Breast epithelium (tissue), 4 donors: ENCODE measurements at places on chromosomes 16 and 17. TPM values are rescaled to one million over a fixed set of nuclear protein-coding genes. Genes with fewer than 3 reads are reported as not detected.
A peak's percentile ranks its signal among the peaks of the same experiment; 100 is the strongest.

PERCC1 gene
- total RNA-seq = not detected

DNAJA3 gene
- 32.6 TPM for total RNA-seq

UTS2R gene
- not detected for total RNA-seq

DNA sequence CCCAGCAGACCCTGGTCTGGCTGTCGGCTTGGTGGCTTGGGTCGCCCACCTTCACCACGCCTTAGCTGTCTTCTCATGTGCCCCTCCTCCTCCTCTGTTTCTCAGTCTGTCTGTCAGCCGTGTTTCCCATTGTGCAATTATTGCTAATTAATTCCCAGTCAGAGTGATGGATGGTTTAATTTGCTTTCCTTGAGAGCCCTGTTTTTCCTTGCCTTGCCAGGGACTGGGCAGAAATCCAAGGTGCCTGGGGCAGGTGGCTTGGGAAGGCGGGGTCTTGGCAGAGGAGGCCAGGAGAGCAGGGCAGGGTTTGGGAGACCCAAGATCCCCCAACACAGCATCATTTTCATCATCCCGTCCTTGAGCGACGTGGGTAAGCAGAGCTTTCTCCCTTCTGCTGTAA, 21.3 kb downstream of the NECAB2 start:
- no peak overlapping the region for H3K27ac ChIP-seq
- no peaks in the 10 kb centered on the region for H3K27me3 ChIP-seq
- DNase-seq = no peak
- no peaks in the 10 kb centered on the region for H3K36me3 ChIP-seq
- H3K4me3 ChIP-seq = no peak overlapping the region

DNA sequence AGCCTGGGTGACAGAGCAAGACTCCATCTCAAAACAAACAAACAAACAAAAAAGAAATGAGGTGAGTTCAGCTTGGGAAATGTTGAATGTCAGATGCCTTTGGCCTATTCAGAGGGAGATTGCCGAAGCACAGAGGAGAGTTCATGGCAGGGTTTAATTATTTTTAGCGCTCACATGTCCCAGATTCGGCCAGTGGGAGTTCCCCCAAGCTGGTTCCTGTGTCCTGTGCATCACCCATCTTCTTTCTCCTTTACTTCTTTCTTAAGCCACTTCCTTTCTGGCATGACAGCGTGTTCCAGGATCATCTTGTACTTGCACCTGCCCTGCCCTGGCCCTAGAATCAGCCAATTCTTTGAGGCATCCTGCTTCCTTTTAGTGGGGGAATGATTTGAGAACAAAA, 9.2 kb downstream of the MPV17L start:
- no peaks in the 10 kb centered on the region for H3K36me3 ChIP-seq
- no peaks in the 10 kb centered on the region for H3K27me3 ChIP-seq
- no peaks in the 10 kb centered on the region for H3K4me1 ChIP-seq
- H3K4me3 ChIP-seq = no peak overlapping the region
- DNase-seq = no peak

- no peak overlapping the region for H3K4me3 ChIP-seq
- H3K27me3 ChIP-seq = no peaks in the 10 kb centered on the region
- DNase-seq = no peak
These were observed 4.9 kb downstream of the KRT27 start for GRCh38 chr17:40777459-40777858.

CDH5 gene
- 19.2 TPM for total RNA-seq

GRCh38 chr17:46776298-46777005, 42.0 kb downstream of the WNT3 start:
- no peak overlapping the region for H3K4me3 ChIP-seq
- no peaks in the 10 kb centered on the region for H3K36me3 ChIP-seq
- no peaks in the 10 kb centered on the region for H3K27me3 ChIP-seq
- H3K27ac ChIP-seq = no peak overlapping the region
- no peaks in the 10 kb centered on the region for H3K4me1 ChIP-seq

- H3K4me3 ChIP-seq = no peak overlapping the region
- no peaks in the 10 kb centered on the region for H3K36me3 ChIP-seq
- H3K27ac ChIP-seq = no peak overlapping the region
- DNase-seq = no peak
These were observed 9.5 kb downstream of the IGSF6 start for GRCh38 chr16:21642861-21643260.

SLC5A11 gene
- total RNA-seq = 0.16 TPM

DNA sequence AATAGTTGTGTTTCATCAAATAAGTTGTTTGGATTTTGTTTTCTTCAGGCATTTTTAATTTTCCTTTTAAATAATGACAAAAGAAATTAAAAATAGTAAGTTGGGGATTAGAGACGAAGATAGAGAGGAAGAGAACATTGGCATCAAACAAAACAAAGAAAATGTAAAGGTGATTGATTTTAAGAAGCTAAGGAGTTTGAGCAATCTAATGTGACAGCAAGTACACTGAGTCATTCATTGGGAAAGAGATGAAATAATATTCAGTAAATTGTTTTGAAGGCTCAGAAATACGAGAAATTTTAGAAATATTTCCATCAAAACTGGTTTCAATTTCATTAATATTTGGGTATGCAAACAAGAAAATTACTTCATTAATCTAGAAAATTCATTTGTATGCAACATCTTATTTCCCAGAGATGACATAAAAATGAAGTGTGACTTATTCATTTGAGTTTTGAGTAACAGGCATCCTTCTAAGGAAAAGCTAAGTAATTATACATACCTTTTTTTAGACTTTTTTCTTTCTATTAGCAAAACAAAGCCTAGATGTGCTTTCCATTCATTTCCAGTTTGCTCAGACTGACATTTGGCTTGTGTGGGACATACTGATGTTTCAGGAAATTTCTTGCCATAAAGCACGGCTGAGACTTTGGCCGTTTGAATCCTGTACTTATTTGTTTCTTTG, 66.7 kb downstream of the COX10 start:
- H3K4me1 ChIP-seq = no peaks in the 10 kb centered on the region
- no peaks in the 10 kb centered on the region for H3K27me3 ChIP-seq
- no peaks in the 10 kb centered on the region for H3K36me3 ChIP-seq
- no peak for DNase-seq
- H3K4me3 ChIP-seq = no peak overlapping the region
- H3K27ac ChIP-seq = no peak overlapping the region

DNA sequence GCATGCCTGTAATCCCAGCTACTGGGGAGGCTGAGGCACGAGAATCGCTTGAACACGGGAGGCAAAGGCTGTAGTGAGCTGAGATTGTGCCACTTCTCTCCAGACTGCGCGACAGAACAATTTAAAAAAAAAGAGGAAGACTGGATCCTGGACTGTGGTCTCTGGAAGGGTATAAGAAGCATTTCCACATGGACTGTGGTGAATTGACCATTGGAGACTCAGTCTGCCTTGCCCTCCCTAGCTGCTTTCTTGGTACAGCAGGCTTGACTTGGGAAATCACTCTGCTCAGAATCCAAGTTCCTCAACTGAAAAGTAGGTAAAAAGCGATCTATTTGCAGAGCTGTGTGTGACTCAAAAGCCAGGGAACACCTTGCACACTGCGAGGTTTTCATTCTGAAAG, 1.0 kb upstream of the MGRN1 start:
- H3K4me3 ChIP-seq = no peak overlapping the region
- H3K27ac ChIP-seq = no peak overlapping the region
- H3K36me3 ChIP-seq = no peaks in the 10 kb centered on the region
- DNase-seq = no peak
- H3K4me1 ChIP-seq = no peaks in the 10 kb centered on the region

GRCh38 chr16:84072014-84072413, 29.4 kb upstream of the SLC38A8 start:
- H3K36me3 ChIP-seq = peaks cover 30% of the 10 kb centered on the region
- H3K27ac ChIP-seq = no peak overlapping the region
- H3K27me3 ChIP-seq = no peaks in the 10 kb centered on the region

TBC1D26 gene
- total RNA-seq = not detected

GRCh38 chr17:43398724-43399595, at the start of gene ARL4D:
TSS of gene ARL4D (plus strand) at chr17:43398993. CDS start at chr17:43399733, 740 bp downstream.
- no peaks in the 10 kb centered on the region for H3K36me3 ChIP-seq
- H3K27me3 ChIP-seq = no peaks in the 10 kb centered on the region
- H3K4me1 ChIP-seq = peaks cover 5% of the 10 kb centered on the region
- DNase-seq = peak; percentile 79

CDRT15L2 gene
- total RNA-seq = not detected

G6PC1 gene
- total RNA-seq = not detected

- no peaks in the 10 kb centered on the region for H3K27me3 ChIP-seq
- no peaks in the 10 kb centered on the region for H3K4me1 ChIP-seq
- H3K27ac ChIP-seq = no peak overlapping the region
These were observed 530 bp downstream of the CCL17 start for GRCh38 chr16:57405097-57405496.

PRDM7 gene
- total RNA-seq = not detected

ABCA9 gene
- total RNA-seq = 18.0 TPM

DNA sequence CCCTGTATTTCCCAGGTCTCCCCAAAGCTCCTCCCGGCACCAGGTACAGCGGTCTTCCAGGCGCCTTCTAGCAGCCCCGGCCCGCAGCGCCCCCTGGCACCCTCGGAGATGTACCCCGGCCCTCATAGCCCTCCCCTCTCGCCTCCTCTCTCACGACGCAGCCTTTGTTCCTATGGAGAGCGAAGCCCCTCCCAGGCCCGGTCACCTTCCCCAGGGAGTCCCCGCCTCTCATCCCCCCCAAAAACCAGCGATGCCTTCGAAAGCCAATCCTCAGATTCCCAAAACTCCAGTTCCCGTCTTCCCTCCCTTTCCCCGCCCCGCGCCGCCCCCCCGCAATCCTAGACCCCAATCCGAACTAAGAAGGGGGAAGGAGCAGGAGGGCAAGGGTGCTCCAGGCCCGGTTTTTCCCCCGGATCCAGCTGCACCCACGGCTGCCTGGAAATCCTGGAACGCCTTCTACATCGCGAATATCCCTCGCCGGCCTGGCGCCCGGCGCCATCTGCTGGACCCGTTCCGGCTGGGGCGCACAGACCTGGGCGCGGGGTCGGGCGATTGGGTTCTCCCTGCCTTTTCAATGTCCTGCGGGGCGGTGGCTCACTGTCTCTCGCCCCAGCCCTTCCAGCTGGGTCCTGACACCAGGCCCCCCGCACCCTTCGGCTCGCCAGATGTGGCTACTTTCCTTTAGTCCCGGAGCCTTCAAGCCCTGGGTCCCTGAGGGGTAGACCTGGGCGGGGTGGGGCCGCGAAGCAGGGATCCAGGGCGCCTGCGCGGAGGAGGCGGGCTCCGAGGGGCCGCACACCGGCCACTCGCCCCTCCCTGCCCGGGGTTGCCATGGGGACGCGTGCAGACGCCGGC, at the start of gene DNAH2:
Gene DNAH2 (plus strand): TSS at position 844 of the 855 bp plus-strand sequence. CDS start 1,991 bp downstream, outside the sequence.
- peak within 1 kb of the TSS; percentile 65 for H3K27ac ChIP-seq
- peak within 1 kb of the TSS; percentile 44 for H3K4me3 ChIP-seq
- H3K27me3 ChIP-seq = no peaks in the 10 kb centered on the region
- peak; percentile 83 for DNase-seq
- peaks cover 13% of the 10 kb centered on the region for H3K4me1 ChIP-seq

GRAP gene
- 9.8 TPM for total RNA-seq

C17orf78 gene
- total RNA-seq = not detected

GRCh38 chr17:29389982-29390850, at the start of gene TAOK1:
TSS of gene TAOK1 (plus strand) at chr17:29390363. CDS start at chr17:29451549, 61,186 bp downstream.
- peak; percentile 99 for DNase-seq
- peak within 1 kb of the TSS; percentile 97 for H3K27ac ChIP-seq
- H3K27me3 ChIP-seq = no peaks in the 10 kb centered on the region
- peaks cover 7% of the 10 kb centered on the region for H3K4me1 ChIP-seq
- H3K4me3 ChIP-seq = peak within 1 kb of the TSS; percentile 84

RMI2 gene
- total RNA-seq = 0.16 TPM

- no peak overlapping the region for H3K27ac ChIP-seq
- DNase-seq = no peak
- no peak overlapping the region for H3K4me3 ChIP-seq
- H3K4me1 ChIP-seq = no peaks in the 10 kb centered on the region
- no peaks in the 10 kb centered on the region for H3K27me3 ChIP-seq
These were observed 9.1 kb upstream of the CCL5 start for GRCh38 chr17:35889241-35889640.

- H3K4me3 ChIP-seq = no peak overlapping the region
- H3K27me3 ChIP-seq = no peaks in the 10 kb centered on the region
- DNase-seq = no peak
- H3K27ac ChIP-seq = no peak overlapping the region
- no peaks in the 10 kb centered on the region for H3K36me3 ChIP-seq
- H3K4me1 ChIP-seq = no peaks in the 10 kb centered on the region
These were observed 536.9 kb downstream of the XYLT1 start for GRCh38 chr16:16933861-16934260.

DNA sequence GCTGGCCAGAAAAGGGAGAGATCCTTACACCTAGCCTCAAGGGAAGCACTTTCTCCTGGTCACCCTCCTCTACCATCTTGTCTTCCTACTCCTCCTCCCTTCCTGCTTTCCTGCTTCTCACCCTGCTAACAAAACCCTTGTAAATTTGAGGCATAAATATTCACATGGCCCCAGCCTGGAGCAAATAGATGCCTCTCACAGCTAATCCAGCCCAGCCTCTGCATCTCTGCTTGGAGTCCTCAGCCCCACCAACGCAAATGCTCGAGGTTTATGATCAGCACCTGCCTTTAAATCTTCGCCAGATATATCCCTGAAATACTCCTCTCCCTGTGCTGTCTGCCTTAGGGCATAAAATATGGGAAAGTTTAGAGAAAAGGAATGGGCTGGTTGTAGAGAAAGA, 205.2 kb upstream of the CDH5 start:
- no peaks in the 10 kb centered on the region for H3K4me1 ChIP-seq
- no peaks in the 10 kb centered on the region for H3K27me3 ChIP-seq
- H3K4me3 ChIP-seq = no peak overlapping the region
- H3K36me3 ChIP-seq = no peaks in the 10 kb centered on the region
- no peak for DNase-seq

DNA sequence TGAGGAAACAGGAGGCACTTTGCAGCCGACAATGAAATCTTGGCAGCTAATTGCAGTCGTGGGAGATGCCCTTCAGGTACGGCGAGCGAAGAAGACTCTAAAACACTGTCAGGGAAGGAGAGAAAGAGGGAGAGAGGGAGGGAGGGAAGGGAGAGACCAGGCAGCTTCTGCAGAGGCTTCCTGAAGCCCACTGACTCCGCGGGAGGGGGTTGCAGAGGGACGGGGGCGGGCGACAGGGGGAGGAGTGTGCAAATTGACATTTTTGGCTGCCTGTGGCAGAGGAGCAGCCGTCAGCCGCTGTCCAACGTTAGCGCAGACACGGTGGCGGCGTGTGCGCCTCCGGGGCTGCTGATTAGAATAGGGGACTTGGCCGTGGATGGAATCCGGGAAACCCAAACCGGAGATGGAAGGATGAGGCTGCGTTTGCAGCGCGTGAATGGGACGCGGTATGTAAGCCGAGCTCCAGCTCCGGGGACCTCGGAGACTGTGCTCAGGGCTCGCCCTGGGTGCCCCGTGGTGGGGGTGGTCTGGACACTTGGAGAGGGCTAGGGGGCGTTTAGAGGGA, 849.1 kb upstream of the RBFOX1 start:
- no peaks in the 10 kb centered on the region for H3K36me3 ChIP-seq
- no peaks in the 10 kb centered on the region for H3K27me3 ChIP-seq
- no peaks in the 10 kb centered on the region for H3K4me1 ChIP-seq
- H3K27ac ChIP-seq = no peak overlapping the region
